ENCODE measurements at places on chromosomes 4 and X. TPM values are rescaled to one million over a fixed set of nuclear protein-coding genes. Genes with fewer than 3 reads are reported as not detected.

Gene ALPK1
- total RNA-seq, result 16.6 TPM

Gene TASL
- not detected for total RNA-seq

Gene VCX3A
- not detected for total RNA-seq

Gene PLA2G12A
- total RNA-seq, result 88.4 TPM

Gene PFKFB1
- 0.16 TPM for total RNA-seq
